ENCODE measurements at places on chromosomes 2 and 18.

DNA sequence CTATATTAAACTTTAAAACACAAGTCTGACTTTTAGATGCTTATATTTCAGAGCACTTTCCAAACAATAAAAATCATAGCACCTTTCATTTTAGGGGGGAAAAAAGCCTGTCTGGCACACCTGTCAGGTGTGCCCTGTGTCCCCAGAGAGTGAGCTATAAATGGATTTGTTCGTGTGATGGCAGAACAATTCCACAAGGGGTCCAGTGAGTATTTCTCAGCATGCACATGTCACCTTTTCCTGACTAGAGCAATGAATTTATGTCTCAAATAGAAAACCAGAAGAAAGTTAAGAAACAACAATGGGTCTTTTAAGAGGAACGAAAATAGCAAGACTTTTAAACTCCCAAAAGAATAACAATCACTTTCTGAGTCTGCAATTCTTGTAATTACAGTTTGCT, 55.9 kb downstream of the ACVR1C start:
- no peak for DNase-seq

GRCh38 chr18:39793609-39794008, 2161.4 kb upstream of the PIK3C3 start:
- DNase-seq = no peak

DNA sequence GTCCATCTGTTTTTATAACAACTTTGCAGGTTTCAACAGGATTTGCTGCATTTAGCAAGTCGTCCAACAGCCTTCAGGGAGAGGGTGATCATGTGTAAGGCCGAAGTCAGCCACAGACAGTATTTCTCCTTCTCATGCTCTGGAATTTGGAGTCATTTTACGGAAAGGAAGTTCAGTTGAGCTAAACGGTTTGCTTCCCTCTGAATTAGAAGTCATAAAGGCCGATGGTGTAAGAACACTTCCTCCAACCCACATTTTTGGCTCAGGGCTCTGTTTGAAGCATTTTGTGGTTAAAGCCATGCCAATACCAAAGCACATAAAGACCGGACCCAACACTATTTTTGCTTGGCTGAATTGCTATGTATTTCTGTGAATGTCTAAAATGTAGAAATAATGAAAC, 129.5 kb downstream of the TMEM182 start:
- no peak for DNase-seq

- no peak for DNase-seq
Measured at GRCh38 chr2:43605079-43605655, 9.3 kb upstream of the THADA start.

- DNase-seq = no peak
Measured at GRCh38 chr2:211479536-211480150, 923.2 kb downstream of the CPS1 start.

- DNase-seq = no peak
Measured at GRCh38 chr2:59754011-59754735, 799.3 kb downstream of the BCL11A start.

DNA sequence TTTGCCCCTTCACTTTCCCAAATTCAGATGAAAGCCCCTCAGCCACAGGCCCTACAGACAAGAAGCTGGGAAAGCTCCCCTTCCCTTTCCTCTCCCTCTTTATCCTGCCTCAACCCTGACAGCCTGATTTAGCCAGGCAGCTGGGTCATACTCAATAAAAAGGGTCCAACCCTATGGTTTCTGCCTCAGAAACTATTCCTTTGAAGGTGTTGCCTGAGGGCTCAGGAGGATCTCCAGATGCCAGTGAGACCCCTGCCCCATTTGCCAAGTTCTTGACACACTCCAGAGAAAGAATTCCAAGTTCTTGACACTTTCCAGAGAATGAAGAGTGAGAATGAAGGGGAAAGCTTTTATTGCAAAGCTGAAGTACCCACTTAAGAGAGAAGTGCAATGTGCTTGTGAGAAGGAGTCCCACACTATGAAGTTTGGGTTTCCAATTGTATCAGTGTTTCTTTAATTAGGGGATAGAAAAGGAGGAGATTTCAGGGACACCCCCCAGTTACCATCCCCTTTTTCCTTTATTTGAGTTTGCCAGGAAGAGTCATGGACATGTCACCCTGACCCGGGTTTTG, 576.2 kb downstream of the METTL4 start:
- no peak for DNase-seq

- no peak for DNase-seq
Measured at GRCh38 chr2:238523158-238524110, 96.7 kb downstream of the ASB1 start.

DNA sequence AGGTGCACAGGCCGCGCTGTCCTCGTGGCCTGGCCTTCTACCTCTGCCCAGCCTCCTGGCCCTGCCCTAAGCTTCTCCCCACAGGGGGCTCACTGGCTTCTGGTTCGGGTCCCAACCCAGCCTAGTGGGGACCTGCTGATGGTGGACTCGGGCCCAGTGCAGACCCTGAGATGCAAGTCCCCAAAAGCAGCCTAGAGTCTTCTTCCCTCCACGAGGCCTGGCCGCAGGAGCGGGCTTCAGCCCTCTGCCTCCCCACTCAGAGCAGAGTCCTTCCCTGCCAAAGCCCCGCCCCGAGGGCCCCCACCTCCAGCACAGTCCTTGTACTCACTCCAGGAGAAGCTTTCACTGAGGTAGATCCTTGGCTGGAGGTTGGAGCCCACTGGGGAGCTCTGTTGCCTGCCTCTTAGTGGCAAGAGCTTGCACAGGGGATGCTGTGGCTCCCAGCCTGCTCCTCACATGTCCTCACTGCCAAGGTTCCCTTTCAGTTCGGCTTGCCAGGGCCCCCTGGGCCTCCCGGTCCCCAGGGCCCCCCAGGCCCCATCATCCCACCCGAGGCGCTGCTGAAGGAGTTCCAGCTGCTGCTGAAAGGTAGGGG, 3.6 kb downstream of the ERFE start:
- no peak for DNase-seq

DNA sequence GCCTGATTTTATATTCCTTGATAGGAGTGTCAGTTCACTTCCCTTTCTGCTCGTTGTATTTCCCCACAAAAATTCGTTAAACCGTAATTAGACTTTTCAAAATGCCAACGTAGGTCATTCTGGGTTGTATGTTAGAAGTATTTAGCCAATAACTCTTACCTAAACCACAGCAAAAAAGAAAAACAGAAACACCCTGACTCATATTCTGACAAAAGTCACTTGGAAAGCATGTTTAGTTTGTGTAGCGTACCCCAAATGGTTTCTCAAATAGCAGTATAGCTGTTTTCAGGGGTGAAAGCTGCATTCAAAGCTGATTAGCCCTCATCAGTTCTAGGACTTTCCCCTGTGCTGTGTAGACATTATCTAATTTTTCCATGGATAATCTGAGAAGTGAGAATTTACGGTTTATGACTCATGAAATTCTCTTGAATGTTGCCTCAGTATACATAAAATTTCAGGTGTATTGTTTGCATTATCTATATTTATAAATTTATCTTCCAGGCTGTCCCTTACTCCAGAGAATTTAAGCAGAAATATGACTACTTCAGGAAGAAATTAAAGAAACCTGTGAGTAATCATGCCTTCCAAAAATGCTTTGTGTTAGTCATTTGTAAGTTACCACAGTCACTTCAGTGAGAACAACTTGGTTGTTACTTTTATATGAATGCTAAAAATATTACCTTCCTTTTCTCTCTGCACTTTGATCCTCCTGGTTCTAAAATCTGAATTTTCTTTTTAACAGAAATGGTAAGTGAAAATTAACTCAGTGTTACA, 264.9 kb downstream of the ALPK2 start:
- DNase-seq = no peak

- no peak for DNase-seq
Measured at GRCh38 chr2:217068677-217069250, 208.9 kb upstream of the TNP1 start.

DNA sequence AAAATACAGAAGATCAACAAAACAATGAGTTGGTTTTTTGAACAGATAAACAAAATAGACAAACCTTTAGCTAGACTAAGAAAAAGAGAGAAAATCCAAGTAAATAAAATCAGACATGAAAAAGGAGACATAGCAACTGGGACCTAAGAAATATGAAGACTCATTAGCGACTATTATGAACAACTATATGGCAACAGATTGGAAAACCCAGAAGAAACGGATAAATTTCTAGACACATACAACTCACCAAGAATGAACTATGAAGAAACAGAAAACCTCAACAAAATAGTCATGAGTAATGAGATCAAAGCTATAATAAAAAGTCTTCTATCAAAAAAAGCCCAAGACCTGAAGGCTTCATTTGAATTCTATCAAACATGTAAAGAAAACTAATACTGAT, 59.3 kb downstream of the EPB41L3 start:
- no peak for DNase-seq

DNA sequence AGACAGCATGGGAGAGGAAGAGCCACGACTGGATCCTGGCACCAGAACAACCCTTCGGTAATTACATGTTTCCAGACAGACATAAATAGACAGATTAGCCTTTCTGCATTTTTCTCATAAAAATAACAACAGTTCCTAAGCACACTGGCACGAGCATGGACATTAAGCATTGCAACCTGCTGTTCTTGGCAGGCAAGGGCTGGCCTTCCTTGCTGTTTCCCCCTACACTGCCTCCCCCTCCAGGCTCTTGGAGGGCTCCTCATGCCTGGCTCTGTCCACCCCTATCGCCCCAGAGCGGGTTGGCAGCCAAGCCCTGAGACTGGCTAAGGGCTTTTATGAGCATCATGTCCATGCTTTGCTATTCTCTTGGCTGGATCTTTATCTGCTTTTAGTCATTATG, 89.6 kb downstream of the TTC32 start:
- DNase-seq = no peak

- DNase-seq = no peak
Measured at GRCh38 chr2:46984040-46984439, 68.4 kb upstream of the MCFD2 start.

DNA sequence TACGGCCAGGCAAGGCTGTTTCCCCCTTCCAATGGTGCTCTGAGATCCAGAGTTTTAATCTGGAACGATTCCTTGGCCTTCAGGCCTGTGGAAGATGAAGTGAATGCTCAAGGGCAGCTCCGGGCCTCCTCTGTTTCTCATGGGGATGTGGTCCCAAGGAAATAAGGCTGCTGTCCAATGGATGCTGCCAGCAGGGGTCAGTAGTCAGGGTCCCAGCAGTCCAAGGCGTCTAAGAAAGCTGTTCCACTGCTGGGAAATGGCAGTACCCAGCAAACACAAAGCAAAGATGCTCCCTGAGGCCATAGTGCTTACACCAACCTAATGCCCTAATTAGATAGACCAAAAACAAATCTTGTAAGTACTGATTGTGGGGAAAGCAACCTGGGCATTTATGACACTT, 12.5 kb downstream of the NMS start:
- no peak for DNase-seq
